Bone marrow (tissue), 2 donors: ENCODE measurements at places on chromosomes 5 and 9.

DNA sequence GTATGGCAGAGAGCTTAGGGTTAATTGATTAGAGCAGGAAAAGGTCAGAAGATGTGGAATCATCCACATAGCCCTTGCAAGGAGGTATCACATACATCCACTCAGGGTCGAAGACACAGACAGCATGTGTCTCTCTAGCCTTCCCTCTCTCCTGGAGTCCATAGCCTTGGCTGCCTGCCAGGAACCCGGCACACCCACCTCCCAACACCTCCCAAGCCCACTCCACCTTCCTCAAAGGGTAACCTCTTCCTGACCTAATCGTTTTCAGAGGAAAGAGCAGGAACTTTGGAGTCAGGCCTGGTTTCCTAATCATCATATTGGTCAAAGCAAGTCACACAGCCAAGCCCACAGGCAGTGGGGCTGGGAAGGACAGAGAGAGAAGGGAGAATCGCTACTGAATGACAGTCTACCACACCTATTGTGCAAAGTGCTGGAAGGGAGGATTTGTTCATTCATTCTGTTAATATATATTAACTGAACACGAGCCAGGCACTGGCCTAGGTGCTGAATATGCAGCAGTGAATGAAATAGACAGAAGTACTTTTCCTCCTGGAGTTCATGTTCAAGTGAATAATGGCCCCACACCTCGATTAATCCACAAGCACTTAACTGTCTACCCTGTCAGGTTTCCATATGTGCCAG lies 107.8 kb downstream of the KCNIP1 start:
- no peak for DNase-seq

- no peak for DNase-seq
Observed at GRCh38 chr5:88760527-88760926, 122.5 kb downstream of the MEF2C start.

- DNase-seq, result no peak
Observed at GRCh38 chr5:142320851-142321560, 3.8 kb downstream of the SPRY4 start.

DNA sequence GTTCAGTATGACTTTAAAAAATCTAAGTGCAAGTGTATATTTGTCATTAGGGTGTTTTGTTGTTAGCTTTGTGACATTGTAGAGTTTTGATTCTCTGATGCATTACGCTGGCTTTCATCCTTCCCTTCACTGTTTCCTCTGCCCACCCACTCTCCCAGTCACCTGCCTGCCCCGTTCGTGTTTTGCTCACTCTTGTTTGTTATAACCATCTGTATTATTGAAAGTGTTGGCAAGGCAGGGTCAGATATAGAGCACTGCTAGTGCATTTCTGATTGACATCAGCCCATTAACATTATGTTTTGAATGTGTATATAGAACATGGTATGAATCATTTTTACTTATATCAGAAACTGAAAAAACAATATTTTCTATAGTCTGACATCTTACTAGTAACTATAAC lies 27.3 kb downstream of the SCGB3A1 start:
- DNase-seq, result no peak

DNA sequence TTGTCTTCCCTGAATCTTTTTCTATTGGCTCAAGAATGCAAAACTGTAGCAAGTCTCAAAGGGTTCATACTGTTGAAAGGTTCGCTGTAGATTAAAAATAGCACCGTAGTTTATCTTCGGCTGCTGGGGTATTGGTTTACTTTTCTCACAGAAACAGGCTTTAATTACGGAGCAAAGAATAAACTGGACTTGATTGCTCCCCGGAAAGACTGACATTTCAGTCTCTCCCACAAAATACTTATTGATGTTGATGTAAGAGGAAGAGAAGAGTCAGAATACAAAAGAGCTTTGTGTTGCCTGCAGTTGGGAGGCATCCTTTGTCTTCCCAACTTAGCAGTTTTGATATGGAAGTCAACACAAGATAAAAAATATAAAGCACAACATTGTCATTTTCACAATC lies 183.9 kb upstream of the DMAC1 start:
- DNase-seq, result no peak

DNA sequence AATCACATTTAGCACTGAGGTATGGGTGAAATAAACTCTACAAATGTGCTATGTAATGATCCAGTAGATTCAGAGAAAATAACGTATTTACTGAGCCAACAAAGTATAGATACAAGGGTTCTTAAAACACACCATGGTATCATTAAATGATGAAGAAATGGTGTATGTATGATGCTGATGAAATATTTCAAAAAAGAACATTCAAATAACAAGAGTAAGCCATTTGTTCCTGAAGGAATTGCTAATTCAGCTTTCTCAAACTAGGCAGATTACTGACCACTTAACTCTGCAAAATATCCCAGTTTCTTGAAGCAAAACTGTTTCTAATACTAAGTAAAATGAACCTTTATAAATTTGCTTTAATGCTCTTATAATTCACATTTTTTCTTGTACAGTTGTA lies 97.6 kb upstream of the IFNE start:
- no peak for DNase-seq

GRCh38 chr9:36961561-36962325 lies 72.3 kb downstream of the PAX5 start:
- DNase-seq, result no peak

DNA sequence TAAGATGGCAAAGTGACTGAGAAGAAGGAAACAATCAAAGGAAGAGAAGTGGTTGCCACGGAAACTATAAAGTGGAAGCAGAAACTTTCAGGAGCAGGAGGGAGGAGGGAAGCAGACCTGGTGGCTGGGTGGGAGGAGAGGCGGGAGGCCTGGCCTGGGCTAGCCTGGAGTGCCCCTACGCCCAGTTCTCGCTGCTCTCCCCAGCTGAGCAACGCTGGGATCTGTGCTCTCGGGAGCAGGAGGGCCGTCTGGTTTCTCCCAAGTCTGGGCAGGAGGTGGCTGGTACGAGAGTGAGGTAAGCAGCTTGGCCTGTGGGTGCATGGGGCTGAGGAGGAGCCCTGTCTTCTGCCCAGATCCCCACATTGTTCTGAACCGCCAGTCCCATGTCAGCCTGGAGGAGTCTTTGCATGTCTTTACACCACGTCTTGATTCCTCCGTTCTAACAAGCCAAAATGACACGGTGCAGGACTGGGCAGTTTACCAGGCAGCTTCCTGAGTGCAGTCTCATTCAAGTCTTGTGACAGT lies 15.0 kb upstream of the DAB2IP start:
- DNase-seq, result no peak

- no peak for DNase-seq
Observed at GRCh38 chr9:101487443-101487840, 46.2 kb upstream of the RNF20 start.

GRCh38 chr9:20335668-20336332 lies 286.5 kb downstream of the MLLT3 start:
- no peak for DNase-seq

DNA sequence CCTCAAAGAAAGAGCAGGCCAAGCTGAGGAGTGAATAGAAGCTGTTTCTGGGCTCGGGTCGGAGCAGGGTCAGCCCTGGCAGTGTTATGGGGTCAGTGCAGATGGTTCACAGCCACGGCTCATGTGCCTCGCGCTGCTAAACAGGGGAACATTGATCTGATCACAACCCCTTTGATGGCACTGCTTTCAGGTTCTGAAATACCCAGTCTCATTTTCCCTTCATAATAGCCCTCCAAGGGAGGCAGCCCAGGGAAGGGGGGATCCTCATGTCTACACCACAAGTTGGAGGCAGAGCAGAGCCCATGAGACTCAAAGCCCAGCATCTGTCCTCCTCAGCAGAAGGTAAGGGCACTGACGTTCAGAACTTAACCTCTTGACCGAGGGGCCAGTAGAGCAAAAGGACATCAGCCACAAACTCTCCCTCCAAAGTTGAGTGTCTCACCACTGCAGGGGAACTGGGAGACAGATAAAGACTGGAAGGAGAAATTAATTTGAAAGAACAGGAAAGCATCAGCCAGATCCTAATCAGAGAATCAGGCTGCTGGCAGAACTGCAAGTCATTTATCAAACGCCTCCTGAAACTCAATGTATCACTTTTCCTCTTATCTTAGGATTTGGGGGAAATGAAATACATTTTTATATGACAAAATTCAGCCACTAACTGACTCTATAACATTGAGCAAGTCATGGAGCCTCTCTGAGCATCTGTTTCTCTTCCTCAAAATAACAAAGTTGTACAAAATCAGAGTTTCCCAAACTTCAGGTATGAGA lies 110.6 kb downstream of the SH3TC2 start:
- DNase-seq, result no peak

- DNase-seq, result no peak
Observed at GRCh38 chr5:137901011-137901817, 12.0 kb downstream of the PKD2L2 start.

GRCh38 chr5:112713206-112713605 lies 24.5 kb upstream of the APC start:
- no peak for DNase-seq

- no peak for DNase-seq
Observed at GRCh38 chr9:89357331-89358197, 39.3 kb downstream of the SECISBP2 start.

GRCh38 chr5:139881143-139881733 lies 85.6 kb downstream of the PSD2 start:
- DNase-seq, result no peak

DNA sequence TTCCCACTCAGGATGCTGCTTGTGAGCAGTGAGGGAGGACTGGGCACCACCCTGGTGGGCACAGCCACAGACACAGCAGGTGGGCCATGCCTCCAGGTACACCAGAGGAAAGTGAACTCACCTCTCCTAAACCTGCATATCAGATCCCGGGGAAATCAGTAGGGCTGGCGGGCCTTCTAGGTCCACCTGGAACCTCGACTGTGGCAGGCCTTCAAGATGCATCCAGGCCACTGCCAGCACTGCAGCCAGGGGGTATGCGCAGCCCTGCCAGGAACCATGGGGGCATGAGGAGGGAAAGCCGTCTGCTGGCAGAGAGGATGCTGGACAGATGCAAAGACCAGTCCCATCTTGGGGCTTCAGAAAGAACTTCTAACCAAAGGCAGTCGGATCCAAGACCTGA lies 270.6 kb upstream of the IRX4 start:
- DNase-seq, result no peak

DNA sequence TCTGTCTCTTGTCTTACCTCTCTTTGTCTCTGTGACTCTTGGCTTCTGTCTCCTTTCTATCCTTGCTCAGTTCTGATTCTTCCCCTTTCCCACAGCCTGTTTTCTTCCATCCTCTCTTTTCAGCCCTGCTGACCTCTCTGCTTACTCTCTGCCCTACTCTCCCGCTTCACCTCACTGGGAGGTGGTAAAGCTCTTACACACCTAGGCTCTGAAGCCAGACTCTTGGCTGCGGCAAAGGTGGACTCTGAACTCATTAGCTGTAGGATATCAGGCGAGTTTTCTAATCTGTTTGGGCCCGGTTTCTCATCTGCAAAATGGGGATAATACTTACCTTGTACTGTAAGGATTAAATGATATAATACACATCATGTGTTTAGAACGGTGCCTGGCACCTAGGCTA lies 11.1 kb downstream of the PCDH1 start:
- DNase-seq, result no peak

DNA sequence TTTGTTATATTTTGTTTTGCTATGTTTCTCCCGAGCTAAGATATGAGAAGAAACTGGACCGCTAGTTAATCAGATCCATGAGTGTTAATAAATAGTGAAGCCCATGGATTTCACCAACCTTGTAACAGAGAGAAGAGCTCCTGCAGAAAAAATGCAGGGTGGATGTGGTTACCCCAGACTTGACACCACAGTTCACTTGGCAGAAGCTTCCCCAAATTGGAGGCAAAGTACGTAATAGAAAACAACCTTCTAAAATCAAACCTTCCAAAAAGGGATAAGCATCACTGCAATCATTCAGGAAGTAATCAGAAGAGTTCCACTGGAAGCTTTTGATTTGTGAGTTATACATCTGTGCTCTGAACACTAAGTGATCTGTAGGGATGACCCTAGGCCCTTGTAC lies 267.5 kb downstream of the ACTL7B start:
- DNase-seq, result no peak

DNA sequence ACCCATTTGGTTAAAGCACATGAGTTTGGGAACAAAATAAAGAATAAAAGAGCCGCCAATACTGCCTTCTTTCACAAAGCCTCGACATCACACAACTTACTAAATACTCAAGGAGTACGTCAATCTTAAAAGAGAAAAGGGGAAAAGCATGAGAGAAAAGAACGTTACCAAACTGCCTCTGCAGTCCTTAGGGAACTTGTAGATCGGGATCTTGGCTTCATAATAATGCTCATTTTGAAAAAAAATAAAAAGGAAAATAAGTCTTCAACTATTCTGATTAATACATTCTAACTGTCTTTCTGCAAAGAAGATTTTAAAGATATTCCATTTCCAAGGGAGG lies 618.4 kb downstream of the PDE4D start:
- DNase-seq, result no peak

GRCh38 chr9:5714501-5715401 lies 85.8 kb downstream of the RIC1 start:
- DNase-seq, result no peak

- no peak for DNase-seq
Observed at GRCh38 chr9:125409637-125410521, 148.3 kb downstream of the GAPVD1 start.

DNA sequence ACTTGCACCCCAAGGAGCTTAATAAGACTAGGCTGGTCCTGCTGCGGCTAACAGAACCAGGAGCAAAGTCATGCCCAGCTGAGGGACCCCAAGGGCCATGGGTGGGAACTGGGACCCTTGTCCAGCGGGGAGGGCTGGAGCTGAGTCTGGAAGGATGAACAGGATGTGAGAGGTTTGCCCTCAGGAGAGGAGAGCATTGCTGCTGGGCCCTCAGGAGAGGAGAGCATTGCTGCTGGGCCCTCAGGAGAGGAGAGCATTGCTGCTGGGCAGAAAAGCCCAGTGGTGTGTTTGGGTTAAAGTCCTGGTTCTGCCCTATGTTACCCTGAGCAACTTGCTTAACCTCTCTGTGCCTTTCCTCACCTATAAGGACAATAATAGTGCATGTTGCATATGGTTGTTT lies 125.8 kb downstream of the MACROH2A1 start:
- no peak for DNase-seq

DNA sequence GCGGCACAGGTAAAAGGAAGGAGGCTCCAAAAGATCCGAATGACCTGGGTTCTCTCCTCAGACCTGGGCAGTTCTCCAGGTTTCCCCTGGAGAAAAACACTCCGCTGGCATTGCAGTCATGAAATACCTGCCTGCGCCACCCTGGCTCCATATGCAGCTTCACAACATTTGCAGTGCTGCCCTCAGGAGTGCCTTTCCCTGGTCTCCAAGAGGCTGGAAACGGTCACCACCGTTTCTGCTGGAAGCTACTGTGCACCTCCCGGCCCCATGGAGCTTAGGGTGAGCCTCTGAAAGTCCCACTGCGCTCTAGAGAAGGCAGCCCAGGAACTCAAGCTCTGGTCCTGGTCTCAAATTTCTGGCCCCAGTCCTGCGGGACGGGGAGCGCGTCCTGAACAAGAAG lies 670 bp downstream of the UGT3A1 start:
- DNase-seq, result no peak

GRCh38 chr5:80990971-80991370 lies 30.8 kb downstream of the RASGRF2 start:
- DNase-seq, result no peak

DNA sequence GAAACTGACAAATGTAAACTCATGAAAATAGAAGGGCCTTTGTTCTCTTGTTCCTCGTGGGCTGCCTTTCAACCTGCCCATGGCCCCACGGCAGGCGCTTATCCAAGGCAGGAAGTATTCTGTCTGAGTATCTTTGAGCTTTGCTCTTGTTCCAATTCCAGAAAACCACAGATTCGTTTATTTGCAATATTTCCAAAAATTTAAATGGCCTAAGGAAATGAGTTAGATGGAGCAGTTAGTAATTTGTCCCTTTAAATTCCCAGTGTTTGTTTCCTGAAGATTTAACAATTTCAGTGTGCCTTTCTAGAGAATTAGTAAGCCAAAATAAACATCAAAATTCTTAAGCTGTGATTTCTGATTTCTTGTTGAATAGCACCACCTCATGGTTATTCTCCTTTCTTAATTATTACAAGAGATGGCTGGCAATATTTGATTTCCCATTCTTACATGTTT lies 299.4 kb upstream of the RASA1 start:
- no peak for DNase-seq
